ENCODE measurements at places on chromosomes 7 and 10.

- no peak for DNase-seq
Observed at GRCh38 chr7:124720195-124720594, 45.4 kb downstream of the GPR37 start.

DNA sequence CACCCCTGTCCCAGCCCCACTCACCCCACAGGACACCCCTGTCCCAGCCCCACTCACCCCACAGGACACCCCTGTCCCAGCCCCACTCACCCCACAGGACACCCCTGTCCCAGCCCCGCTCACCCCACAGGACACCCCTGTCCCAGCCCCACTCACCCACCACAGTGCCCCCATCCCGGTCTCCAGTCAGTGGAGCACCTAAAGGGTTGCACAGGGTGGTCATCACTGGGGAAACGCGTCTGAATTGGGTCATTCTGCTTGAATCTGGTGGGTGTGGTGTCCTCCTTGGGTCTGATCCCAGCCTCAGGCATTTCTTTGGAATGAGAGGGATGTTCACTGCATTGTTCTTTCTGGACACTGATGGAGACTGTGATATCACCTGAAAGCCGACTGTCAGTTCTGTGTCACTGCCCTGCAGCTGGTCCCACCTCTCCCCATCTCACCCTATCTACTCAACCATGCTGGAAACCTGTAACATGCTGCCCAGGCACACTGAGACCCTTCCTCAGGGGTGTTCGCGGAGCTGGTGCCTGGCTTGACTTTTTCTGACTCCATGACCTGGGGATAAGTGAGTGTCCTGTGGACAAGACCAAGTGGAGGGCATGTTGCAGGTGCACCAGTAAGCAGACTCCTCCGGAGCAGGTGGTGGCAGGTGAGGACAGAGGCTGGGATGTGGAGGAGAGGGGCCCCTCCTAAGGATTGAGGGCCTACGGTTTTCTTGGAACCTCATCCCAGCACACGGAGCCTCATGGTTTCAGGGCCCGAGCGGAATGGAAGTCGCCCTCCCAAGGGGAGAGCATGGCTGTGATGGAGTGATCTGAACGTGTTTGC lies 262.5 kb upstream of the PPP2R2D start:
- DNase-seq, result no peak

GRCh38 chr7:132154695-132155471 lies 421.4 kb downstream of the PLXNA4 start:
- no peak for DNase-seq

- peak; percentile 46 for DNase-seq
Observed at GRCh38 chr10:13234172-13234571, at the start of gene UCMA. UCMA (minus strand) TSS chr10:13234374; CDS start chr10:13234258, 116 bp downstream.

- no peak for DNase-seq
Observed at GRCh38 chr10:132516771-132517725, 20.5 kb upstream of the INPP5A start.

GRCh38 chr7:24728503-24729364 lies 28.5 kb downstream of the GSDME start:
- no peak for DNase-seq

DNA sequence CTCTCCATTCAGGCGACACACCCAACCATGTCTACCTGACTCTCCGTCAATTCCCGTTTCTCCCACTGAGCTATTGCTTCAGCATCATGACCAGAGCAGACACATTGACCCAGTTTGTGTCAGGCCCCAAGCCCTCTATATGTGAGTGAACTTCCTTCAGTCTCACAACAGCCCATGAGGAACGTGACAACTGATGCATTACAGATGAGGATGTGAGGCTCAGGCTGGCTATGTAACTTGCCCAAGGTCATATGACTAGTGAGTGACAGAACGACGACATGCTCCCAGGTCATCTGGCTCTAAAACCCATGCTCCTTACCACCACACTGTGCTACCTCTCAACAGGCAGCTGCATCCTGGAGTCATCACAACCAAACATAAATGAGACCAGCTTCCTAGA lies 3.7 kb downstream of the TMEM140 start:
- no peak for DNase-seq

GRCh38 chr10:105586451-105587098 lies 945.5 kb downstream of the SORCS3 start:
- DNase-seq, result no peak

GRCh38 chr7:42914009-42914408 lies 2.1 kb upstream of the C7orf25 start:
- no peak for DNase-seq

DNA sequence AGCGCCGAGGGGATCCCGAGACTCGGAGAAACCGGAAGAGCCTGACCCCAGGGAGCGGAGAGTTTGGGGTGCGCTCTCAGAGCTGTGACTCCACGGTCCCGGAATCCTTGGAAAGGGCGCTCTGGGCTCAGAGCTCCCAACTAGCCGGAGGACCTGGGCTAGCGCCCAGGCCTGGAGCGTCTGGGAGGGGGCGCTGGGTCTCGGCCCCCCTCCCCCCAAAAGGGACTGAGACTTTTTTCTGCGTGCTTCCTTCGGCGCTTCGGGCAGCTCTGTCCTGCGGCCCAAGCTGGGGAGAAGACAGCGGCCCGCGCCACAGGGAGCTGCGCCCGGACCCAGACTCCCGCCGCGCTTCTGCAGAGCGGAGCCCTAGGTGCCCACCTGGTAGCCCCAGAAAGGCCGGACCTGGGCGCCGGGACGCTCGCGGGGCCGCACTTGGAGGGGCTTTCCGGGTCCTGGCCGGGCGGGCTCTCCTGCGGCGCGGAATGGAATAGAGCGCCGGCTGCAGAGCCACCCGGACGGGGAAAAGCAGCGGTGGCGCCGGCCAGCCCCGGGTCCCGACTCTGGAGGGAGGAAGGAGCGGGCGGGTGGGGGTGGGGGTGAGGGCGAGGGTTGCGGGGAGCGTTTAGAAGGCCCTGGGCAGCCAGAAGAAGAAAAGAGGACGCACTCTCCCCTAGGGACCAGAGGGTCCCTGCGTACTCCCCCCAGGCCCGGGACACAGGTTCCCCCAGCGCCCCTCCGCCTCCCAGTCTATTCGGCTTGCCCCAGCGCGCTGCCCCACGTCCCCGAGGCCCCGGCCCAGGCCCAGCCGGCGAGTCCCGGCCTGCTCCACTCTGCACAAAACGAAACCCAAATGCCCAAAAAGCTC lies 4.7 kb downstream of the ZNF503 start:
- no peak for DNase-seq

GRCh38 chr10:17237915-17238444 lies 9.9 kb downstream of the VIM start:
- no peak for DNase-seq

GRCh38 chr10:15262036-15262713 lies 93.7 kb upstream of the NMT2 start:
- DNase-seq, result no peak

GRCh38 chr10:91513598-91514424 lies 103.7 kb downstream of the HECTD2 start:
- no peak for DNase-seq

DNA sequence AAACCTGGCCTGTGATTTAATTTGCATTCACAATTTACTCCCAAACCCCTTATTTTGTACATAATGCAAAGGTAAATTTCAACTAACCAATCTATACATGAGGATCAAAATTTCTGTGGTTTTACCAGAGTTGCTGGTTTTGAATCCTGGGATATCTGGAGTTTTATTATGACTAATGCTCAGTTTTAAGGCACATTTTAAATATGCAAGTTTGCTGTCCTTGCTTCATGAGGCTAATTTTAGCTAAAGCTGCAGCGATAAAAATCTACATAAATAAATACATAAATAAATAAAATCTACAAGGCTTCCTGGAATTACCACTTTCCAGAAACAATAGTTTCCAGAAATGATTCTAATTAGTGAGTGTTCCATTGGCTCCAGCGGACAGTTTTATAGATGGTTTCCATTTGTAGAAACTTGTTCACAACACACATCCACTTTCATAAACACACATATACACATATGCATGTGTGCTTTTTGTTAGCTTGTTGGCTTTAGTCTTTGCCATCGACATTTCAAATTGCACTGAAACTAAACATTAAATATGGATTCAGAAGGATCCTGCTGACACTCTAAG lies 339.5 kb upstream of the NRP1 start:
- no peak for DNase-seq

- DNase-seq, result no peak
Observed at GRCh38 chr7:103915680-103916357, 73.6 kb downstream of the RELN start.

DNA sequence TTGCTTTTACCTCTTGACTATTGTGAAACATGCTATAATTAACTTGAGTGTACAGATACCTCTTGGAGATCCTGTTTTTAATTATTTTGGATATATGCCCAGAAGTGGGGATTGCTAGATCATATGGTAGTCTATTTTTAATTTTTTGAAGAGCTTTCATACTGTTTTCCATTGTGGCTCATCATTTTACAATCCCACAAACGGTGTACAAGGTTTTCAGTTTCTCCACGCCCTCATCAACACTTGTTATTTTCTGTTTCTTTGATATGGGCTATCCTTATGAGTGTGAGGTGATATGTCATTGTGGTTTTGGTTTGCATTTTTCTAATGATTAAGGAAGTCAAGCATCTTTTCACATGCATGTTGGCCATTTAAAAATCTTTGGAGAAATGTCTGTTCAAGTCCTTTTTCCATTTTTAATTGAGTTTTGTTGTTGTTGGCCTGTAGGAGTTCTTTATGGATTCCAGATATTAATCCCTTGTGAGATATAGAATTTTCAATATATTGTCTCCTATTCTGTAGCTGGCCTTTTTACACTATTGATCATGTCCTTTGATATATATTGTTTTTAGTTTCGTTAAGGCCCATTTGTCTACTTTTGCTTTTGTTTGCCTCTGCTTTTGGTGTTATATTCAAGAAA lies 7.5 kb downstream of the AGK start:
- no peak for DNase-seq

GRCh38 chr7:73363225-73364005 lies 35.5 kb downstream of the FKBP6 start:
- no peak for DNase-seq

DNA sequence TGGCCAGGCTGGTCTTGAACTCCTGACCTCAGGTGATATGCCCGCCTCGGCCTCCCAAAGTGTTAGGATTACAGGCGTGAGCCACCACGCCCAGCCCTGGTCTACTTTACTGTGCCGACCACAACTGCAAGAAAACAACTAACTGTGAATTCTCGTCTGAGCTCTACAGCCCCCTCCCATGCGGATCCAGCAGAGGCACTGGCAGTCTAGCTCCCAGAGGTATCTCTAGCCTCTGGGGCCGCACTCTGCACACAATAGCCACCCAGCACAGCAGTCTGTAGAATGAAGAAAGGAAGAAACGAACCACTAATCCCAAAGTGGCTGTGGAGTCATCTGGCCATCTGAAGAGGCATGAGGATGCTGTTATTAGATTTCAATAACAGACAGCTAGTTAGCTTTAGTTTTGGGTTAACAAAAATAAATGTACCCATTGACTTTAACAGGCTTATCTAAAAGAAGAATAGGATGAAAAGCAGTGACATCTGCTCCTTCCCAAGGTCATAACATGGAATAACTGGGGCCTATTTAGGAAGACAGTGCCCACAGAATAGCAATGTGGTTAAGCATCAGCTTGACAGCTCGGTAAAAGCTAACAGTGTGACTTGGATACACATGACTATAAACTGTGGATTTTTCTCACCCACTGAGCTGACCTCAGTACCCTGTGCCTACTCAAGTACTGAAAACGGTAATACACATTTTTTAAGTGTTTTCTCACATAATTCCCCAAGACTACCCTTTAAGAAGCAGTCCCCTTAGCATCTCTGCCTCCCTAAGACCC lies 131.9 kb downstream of the TNS3 start:
- no peak for DNase-seq

GRCh38 chr10:1206601-1207000 lies 150.4 kb downstream of the WDR37 start:
- no peak for DNase-seq

DNA sequence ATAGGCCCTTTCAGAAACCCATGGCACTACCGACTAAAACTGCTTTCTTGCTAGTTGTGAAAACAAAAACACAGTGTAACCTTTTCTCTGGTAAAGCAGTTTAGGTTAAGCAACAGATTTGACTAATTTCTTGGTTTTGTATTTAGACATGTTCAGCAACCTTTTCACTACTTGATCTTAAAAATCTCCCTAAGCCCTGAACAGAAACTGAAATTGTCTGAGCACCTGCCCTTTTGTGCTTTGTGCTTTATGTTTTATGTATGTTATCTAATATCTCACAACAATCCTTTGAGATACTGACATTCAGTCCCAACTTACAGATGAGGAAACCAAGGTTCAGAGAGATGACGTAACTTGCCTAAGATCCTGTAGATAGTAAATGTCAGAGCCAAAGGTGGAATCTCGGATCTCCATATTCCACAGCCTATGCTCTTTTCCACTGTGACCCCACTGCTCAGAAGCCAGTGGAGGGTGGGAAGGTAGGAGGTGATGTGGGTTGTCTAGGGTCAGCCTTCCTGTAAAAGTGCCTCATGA lies 146.6 kb downstream of the LCOR start:
- no peak for DNase-seq

DNA sequence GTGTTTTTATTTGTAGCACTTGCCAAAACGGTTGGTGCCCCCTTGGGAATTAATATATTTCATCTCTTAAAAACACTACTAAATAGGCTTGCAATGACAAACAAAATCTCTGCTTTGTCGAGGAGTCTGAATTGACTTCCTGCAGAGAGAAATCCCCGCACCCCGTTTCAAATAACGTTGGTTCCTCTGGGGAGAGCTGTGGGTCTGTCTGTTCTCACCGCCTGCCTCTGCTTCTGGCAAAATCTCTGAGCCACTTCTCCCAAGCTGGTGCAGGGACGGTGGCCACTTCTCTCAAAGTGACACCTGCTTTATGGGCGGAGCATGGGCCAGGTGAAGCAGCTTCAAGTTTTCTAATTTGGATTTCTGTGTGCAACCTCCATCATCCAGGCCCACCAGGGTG lies 186.3 kb upstream of the ADARB2 start:
- no peak for DNase-seq

DNA sequence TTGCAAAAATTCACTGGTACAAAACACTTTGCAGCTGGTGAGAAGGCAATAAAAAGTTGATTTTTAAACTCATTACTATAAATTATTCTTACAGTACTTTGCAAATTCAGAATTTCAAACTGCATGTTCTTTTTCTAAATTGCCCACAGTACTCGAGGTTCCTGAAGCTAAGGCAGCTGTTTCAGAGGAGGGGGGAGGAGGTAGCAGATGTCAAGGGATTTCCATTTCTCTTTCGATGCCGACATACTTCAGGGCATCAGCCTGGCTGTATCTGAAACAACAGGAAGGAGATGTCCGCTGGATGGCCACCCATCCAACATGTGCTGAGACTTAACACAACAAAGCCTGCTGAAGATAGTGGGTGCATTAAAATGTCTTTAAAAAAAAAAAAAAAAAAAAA lies 76.7 kb downstream of the EZH2 start:
- DNase-seq, result no peak

- DNase-seq, result no peak
Observed at GRCh38 chr10:108421266-108421665, 1256.8 kb upstream of the SORCS1 start.

- DNase-seq, result no peak
Observed at GRCh38 chr10:128147669-128148068, 21.4 kb upstream of the MKI67 start.
